Effector CD8-positive, alpha-beta T cell (primary cell): ENCODE measurements at places on chromosomes 2 and 18.

DNA sequence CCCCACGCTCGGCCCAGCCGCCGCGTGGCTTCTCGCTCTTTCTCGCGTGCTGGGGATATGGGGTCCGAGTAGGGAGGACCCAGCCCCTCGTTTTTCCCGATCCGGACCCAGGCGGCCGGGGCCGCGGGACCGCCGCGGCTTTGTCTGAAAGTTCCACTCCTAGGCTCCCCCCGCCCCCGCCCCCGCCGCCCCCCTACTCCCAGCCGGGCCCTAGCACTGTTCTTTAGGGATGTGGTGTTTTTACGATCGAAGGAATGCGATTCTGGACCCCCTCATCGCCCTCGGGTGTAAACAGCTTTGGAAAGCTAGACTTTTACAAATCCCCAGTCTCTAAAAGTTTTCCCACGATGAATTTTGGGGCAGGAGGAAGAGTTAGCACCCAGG, 819 bp downstream of the TGIF1 start:
- DNase-seq: no peak

DNA sequence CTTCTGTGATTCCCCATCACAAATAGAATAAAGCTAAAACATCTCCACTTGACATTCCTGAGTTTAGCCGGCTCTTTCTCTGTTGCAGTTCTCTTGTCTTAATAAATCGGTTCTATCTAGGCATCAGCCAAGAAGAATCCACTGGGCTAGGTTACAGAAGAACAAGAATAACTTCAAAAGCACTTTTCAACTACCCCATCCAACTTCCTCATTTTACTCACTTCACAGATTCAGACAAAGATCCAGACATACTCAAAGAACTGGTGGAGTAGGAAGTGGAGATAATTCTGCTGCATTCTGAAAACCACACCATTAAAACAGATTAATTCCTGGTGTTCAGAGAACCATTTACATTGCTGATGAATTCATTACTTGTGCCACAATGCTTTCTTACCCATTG, 9.6 kb upstream of the ALPK2 start:
- DNase-seq: no peak

GRCh38 chr2:11669454-11670291, at the start of gene NTSR2:
Gene NTSR2 (minus strand): TSS chr2:11670195. CDS start chr2:11670129, 66 bp downstream.
- no peak for DNase-seq

DNA sequence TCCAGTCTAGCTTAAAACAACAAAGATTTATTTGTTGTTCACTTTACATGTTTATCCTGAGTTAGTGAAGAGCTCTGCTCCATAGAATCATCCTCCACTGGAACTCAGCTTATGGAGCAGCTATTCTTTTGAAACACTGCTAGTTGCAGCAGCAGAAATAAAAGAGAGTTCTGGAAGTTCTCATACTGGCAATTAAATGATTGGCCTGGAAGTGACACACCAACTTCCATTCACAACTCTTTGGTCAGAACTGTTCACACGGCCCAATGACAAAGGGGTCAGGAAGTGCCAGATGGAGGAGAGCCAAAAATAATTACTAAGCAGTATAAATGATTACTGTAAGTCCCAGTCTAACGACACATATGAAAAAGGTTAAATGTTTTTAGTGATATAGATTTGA, 39.1 kb downstream of the FBXO11 start:
- no peak for DNase-seq

DNA sequence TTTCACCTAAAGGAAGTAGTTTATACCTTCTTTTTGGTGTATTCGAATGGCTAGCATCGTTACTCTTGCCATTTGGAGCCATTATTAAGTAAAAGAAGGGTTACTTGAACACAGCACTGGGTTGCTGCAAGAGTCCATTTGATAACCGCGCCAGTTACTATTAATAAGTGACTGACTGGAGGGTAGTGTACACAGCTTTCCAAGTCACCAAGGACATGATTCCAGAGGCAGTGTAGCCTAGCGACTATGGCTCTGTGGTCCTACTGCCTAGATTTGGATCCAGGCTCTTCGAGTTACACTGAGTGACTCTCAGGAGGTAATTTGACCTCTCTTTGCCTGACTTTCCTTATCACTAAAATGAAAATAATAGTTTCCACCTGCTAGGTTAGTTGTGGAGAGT, 206.8 kb downstream of the MEIS1 start:
- no peak for DNase-seq

GRCh38 chr2:158313734-158314133, 142.8 kb downstream of the CCDC148 start:
- DNase-seq: no peak

DNA sequence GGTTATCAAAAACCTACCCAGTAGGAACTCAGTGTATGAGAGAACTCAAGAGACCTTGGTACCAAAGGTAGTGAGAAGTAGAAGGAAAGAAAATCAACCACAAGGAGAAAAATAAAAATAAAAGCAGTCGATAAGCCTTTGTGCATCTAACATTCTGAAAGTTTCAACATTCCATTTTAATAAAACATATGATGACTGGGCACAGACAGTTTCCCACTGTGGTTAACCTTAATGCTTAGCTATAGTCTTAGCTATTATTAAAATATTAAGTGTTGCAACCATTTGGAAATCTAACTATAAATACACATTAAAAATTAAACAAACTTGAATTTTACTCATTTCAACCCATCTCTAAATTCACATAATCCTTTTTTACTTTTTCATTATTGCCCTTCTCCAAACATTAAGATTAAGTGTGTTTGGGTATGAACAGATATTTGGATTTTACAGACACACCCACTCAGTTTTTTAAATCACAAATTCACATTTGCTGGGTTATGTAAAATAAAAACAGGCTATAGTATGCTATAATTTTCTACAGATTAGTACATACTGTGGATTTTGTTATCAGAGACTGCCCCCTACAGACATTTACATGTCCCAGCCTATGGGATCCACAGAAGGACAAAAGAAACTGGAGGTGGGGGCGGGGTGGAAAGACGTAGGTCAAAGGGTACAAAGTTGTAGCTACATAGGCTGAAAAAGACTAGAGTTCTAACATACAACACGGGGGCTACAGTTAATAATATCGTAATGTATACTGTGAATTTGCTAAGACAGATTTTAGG, 32.8 kb downstream of the SRBD1 start:
- DNase-seq: no peak

DNA sequence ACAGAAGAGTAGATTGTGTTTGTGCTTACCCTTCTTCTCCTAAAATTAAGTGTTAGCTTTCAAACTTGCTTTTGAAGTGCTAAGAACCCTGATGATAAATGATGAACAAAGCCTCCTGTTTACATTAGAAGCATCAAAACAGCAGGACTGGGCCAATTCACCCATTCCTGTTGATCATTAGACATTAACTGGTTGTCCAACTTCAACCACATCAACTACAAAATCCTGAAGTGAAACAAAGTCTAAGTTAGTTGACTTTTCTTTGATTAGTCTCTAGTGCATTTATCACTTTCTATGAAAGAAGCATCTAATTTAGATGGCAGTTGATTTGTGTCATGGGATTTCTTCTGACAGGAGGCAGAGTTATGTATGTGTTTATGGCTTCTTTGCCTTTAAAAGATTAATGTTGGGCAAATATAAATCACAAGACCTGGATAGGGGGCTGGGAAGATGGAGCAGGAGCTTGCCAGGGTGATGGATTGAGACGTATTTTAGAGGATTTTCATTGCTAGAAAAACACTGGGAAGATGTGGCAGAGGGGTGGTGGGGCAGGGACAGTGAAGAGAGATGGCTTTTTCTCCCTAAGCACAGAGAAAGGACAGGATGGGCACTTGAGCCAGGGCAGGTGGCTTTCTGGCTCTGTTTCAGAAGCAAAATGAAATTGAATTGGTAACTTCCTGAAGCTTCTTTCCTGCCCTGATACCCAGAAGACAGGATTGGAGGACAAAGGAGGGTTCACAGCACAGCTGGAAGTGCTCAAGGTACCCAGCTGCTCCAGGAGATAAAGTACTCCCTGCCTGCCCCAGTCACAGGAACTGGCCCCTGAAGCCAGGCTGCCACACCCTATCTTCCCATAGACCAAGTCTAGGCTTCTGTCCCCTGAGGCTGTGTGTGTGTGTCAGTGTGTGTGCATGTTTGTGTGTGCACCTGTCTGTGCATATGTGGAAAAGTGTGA, 20.5 kb downstream of the GYPC start:
- no peak for DNase-seq

- no peak for DNase-seq
Observed at GRCh38 chr2:177058747-177059146, 153.8 kb upstream of the HNRNPA3 start.

- DNase-seq: no peak
Observed at GRCh38 chr18:677951-678381, 20.5 kb downstream of the TYMS start.

GRCh38 chr2:236075802-236076201, 92.4 kb downstream of the GBX2 start:
- no peak for DNase-seq

GRCh38 chr2:8822218-8822617, 15.2 kb downstream of the KIDINS220 start:
- DNase-seq: no peak

GRCh38 chr2:38528008-38528442, 74.7 kb downstream of the HNRNPLL start:
- DNase-seq: no peak

- DNase-seq: no peak
Observed at GRCh38 chr2:97703741-97704140, 9.6 kb upstream of the ZAP70 start.
